SW480 (cell line): ENCODE measurements at places on chromosomes 11 and 22.
A peak's percentile ranks its signal among the peaks of the same experiment; 100 is the strongest.

- no peak for DNase-seq
These were observed 6.9 kb downstream of the PMM1 start for GRCh38 chr22:41582694-41583093.

- DNase-seq = no peak
These were observed 383.4 kb upstream of the LARGE1 start for GRCh38 chr22:34303656-34304055.

DNA sequence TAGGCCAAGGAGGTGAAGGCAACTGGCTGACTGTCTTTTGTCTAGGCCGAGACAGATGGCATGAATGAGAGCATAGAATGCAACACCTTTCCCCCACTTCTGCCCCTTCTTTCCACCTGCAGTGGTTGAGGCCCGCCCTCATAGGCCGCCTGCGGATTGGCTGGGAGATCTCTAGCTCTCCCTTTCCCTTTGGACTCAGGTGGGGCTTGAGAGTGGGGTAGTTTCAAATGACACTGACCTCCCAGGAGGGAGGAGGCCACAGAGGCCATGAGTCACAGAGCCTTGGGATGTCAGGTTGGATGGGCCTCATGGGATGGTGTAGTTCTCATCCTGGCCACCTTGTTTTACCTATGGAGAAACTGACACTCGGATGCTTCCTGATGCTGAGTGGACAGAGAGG, 9.1 kb downstream of the MICAL2 start:
- peak; percentile 84 for DNase-seq

DNA sequence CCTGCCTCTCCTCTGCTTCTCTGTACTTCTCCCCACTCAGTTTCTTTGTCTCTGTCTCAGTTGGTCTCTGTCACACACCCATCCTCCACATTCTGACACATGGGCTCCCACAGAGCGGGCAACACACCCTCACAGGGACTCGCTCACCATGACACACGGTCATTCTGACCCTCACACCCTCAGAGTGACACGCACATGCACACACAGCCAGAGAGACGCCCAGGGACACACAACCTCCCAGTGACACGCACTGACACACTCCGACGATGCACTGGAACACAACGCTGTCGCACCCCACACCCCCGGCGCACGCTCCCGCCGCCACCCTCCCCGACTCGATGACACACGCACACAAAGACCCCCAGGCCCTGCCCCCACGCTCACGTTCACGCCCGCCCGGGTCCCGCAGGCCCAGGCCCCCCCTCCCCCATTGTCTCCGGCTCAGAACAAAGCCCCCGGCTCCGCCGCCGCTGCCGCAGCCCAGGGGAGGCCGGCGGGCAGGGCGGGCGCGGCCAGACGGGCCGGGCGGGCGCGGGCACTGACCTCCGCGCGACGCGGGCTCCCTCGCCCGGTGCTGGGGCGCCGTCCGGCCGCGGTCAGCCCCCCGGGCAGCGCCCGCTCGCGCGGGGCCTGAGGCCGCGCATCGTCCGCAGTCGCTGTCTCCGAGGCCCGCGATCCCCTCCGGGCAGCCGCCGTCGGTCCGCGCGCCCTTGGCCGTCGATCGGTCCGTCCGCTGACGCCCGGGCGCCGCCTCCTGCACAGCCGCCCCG, 404 bp downstream of the DCHS1 start:
- DNase-seq = no peak

GRCh38 chr11:76683161-76684095, 12.9 kb upstream of the LRRC32 start:
- no peak for DNase-seq

- DNase-seq = no peak
These were observed 13.8 kb upstream of the TUBA8 start for GRCh38 chr22:18096823-18097222.

DNA sequence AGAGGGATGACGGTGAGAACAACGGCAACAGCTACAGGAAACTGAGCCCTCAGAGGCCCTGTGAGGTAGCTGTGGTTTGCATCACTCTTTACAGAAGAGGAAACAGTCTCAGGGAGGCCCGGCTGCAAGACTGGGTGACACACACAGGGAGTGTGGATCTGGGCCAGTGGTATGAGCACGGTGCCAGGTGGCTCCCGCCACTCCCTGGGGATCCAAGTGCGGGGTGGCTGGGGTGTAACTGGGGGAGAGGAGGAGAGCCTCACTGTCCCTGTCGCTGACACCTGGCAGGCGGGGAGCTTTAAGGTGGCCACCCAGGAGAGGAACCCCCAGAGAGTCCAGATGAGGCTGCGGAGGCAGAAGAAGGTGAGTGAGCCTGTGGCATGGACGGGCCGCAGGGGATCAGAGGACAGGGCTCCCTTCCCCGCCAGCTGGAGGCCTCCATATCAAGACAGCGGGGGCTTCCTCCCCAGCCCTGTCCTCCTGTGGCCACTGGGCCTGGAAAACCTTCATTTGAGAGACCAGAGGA, 5.6 kb downstream of the RGL4 start:
- no peak for DNase-seq

DNA sequence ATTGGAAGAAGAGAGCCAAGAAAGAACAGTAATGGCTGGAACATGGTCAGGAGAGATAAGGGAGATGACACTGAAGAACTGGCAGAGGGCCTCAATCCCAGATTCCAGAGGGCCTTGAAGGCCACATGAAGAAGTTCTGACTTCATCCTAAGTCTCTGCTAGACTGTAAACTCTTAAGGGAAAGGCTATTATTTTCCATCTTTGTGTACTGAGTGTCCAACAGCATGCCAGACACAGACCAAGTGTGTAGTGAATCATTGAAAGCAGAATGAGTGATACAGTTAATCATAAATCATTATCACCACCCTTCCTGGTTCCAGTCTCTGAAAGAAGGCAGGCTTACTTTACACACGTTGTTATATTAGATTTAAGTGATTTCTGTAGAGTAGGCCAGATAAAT, 185.3 kb upstream of the C11orf87 start:
- no peak for DNase-seq

DNA sequence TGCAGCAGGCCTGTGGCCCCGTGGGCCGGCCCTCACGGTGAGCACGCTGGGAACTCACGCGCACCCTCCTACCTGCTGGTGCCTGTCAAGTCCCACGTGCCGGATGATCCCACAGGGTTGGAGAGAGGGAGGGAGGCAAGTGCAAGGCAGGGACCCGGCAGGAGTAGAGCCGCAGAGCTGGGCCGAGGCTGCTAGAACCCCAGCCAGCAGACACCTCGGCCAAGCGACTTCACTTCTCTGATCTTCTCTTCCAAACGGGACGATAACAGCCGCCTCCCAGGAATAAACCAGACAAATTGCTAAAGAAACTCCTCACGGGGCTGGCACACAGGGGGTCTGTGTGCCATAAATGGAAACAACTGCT, 1232.8 kb downstream of the TBC1D22A start:
- DNase-seq = no peak

GRCh38 chr11:103515283-103515682, 406.1 kb downstream of the DYNC2H1 start:
- DNase-seq = no peak

GRCh38 chr11:112212710-112213109, 13.5 kb upstream of the PTS start:
- DNase-seq = no peak

- DNase-seq = no peak
These were observed 103.1 kb downstream of the NAT10 start for GRCh38 chr11:34208266-34209135.

DNA sequence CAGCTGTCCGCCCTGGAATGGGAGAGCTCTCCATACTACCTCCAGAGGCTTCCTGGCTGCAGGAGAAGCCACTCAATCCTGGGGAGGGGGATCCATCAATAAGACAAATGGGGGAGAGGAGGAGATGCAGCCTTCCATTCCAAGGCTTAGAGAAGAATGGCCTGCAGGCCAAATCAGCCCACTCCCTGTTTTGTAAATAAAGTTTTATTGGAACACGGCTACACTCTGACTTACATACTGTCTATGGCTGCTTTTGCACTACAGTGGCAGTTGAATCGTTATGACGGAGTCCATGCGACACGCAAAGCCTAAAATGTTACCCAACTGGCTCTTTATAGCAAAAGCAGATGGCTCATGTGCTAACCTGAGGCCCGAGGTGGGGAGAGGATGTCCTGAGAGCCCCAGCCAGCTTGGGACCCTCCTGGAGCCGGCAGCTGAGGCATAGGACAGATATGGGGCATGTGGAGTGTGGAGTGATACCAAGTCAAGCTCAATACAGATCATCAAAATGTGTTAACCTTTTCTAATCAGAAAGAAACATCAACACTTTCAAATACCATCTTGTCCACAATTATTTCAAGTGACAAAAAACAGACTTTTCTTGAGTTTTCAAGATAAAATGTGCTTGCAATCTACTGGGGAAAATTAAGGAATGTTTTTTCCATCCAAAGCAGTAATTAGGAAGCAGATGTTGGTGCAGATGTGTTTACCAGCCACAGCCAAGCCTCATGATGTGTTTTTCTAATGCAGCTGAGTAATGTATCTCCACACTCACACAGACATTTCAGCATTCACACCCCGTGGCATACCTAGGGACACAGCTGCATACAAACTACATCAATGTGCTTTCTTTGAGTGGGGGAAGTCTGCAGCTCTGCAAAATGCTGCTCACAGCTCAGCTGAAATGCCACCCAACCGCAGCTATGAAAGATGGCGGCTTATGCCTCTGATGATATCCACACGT, 181.6 kb downstream of the SHANK2 start:
- DNase-seq = no peak
